ENCODE measurements at places on chromosomes 13 and 19.

GRCh38 chr19:45368737-45369340 lies 1.5 kb downstream of the ERCC2 start:
- DNase-seq, result no peak

GRCh38 chr13:50701469-50701868 lies 142.0 kb downstream of the DLEU7 start:
- DNase-seq, result no peak

- no peak for DNase-seq
These were observed 672.8 kb downstream of the PCDH9 start for GRCh38 chr13:66557357-66557756.

- no peak for DNase-seq
These were observed 172.7 kb downstream of the SPRY2 start for GRCh38 chr13:80168089-80168850.

- no peak for DNase-seq
These were observed 6.8 kb upstream of the UBE2L5 start for GRCh38 chr13:30415430-30416030.

DNA sequence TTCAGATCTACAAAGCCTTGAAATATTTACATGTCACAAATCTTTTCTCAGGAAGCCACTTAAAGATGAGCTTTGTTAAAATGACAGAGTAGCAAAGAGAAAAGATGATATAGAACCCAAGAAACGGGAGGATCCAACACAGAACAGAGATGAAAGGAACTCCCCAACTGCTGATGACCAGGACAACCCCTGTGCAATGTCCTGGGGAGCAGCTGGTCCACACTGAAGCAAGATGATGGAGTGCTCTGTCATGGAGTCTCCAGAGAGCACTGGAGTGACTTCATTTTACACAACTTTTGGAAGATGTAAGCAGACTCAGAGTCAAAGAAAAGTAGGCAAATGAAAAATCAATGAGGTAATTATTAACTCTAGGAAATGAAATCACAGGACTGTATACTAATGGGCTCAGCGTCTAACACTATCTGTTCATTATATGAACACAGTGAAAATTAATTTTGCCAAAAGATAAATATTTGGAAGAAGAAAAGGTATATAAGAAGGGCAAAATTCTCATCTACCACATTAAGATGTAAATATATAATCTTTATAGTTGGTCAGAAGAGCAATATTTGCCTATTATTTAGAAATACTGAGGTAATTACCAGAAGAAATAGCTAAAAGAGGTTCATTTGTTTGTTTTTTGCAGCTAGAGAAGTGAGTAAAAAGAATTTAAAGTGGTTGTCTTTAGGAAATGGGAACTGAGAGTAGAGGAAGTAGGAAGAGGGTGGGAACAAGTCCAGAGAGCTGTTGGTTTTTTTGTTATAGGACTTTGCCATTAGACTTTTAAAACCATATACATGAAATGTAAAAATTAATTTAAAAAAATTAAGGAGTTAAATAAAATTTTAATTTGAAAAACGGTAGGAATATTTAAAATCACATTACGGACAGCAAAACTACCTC lies 30.5 kb downstream of the MTRF1 start:
- no peak for DNase-seq

GRCh38 chr13:105147461-105147860 lies 1388.0 kb downstream of the EFNB2 start:
- DNase-seq, result no peak

GRCh38 chr13:79678100-79678499 lies 197.1 kb downstream of the NDFIP2 start:
- DNase-seq, result no peak

DNA sequence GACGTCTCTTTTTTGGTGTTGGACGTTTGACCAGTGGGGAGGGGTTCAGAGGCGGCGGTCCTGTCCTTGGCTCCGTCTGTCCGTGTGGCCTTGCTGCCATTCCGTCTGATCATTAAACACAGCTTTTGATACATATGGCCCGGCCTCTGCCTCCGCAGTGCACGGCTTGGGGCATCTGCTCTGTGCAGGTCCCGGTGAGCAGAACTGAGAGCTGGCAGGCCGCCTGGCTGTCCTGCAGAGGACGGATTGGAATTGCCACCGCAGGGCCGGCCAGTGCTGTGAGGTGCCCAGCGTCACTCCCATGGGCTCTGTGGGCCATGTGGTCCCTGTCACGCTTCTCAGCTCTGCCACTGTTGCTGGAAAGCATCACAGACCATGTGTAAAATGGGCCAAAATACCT lies 5.4 kb upstream of the TMPRSS9 start:
- no peak for DNase-seq

DNA sequence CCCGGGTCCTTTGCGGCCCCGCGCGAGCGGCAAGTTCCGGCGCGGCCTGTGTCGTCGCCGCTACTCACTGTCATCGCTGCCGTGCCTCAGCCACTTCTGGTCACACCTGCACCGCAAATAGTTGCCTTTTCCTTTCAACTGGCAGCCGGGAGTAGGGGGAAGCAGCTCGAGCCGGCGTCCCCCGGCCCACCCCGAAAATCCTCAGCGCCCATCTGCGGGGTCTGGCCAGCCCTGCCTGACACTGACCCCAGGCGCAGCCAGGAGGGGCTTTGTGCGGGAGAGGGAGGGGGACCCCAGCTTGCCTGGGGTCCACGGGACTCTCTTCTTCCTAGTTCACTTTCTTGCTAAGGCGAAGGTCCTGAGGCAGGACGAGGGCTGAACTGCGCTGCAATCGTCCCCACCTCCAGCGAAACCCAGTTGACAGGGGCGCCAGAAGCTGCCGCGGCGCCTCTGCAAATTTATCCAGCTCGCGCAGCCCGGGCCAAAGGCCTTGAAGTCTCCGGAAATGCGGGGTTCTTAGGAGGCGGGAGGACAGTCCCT lies 1.7 kb downstream of the PDX1 start:
- DNase-seq, result no peak

GRCh38 chr19:50515168-50515561 lies 1.5 kb upstream of the ASPDH start:
- no peak for DNase-seq

- DNase-seq, result no peak
These were observed 949 bp upstream of the ZNF260 start for GRCh38 chr19:36528921-36529518.

DNA sequence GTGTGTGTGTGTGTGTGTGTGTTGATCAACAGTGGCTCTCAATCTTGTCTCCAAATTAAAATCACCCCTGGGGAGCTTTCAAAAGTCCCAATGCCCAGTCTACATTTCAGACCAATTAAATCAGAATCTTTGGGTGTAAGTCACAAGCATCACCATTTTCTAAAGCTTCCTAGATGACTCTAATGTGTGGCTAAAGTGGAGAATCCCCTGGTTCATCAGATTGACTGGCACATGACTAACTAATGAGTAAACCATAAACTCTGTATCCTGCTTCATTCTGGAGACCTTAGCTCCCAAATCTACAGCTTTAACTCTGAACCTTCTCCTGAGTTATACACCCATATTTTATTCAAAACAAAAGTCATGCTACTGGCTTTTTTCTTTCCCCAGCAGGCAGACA lies 131.3 kb downstream of the SUCLA2 start:
- DNase-seq, result no peak

- no peak for DNase-seq
These were observed 2.1 kb upstream of the RAVER1 start for GRCh38 chr19:10335352-10335985.

Data from cortex of kidney (tissue), 1 donor.